ENCODE measurements at places on chromosomes 2 and 18.
A peak's percentile ranks its signal among the peaks of the same experiment; 100 is the strongest.

GRCh38 chr2:105766300-105766866 is 21.7 kb downstream of the NCK2 start:
- no peaks in the 10 kb centered on the region for H3K27me3 ChIP-seq
- peaks cover 40% of the 10 kb centered on the region for H3K4me1 ChIP-seq
- DNase-seq = no peak
- no peak overlapping the region for H3K27ac ChIP-seq

GRCh38 chr18:26721854-26722564 is 143.5 kb downstream of the AQP4 start:
- H3K4me1 ChIP-seq = no peaks in the 10 kb centered on the region
- no peaks in the 10 kb centered on the region for H3K36me3 ChIP-seq
- no peaks in the 10 kb centered on the region for H3K27me3 ChIP-seq
- H3K4me3 ChIP-seq = no peak overlapping the region
- H3K27ac ChIP-seq = no peak overlapping the region
- no peak for DNase-seq

DNA sequence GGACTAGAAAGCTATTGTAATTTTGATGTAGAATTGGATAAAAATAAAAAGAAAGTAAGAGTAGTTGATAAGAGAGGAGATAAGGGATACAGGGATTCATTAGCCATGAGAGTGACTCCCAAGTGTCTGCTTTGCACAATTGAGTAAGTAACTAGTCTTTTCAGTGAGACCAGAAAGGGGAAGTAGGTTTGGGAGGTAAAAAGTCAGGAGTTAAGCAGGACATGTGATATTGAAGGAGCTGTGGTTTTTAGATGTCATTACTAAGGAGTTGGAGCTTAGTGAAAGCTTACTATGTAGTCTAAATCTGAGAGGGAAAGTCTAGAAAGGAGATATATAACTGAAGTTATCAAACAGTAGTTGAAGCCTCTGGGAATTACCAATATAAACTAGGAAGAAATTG is 93.4 kb downstream of the SLC5A7 start:
- H3K4me1 ChIP-seq = no peaks in the 10 kb centered on the region
- no peak overlapping the region for H3K4me3 ChIP-seq
- no peak for DNase-seq
- no peaks in the 10 kb centered on the region for H3K27me3 ChIP-seq
- H3K27ac ChIP-seq = no peak overlapping the region
- H3K36me3 ChIP-seq = no peaks in the 10 kb centered on the region

- H3K4me3 ChIP-seq = no peak overlapping the region
- no peaks in the 10 kb centered on the region for H3K27me3 ChIP-seq
- no peaks in the 10 kb centered on the region for H3K36me3 ChIP-seq
- no peak overlapping the region for H3K27ac ChIP-seq
- no peaks in the 10 kb centered on the region for H3K4me1 ChIP-seq
Observed at GRCh38 chr18:76202322-76202721, 292.7 kb downstream of the ZNF516 start.

DNA sequence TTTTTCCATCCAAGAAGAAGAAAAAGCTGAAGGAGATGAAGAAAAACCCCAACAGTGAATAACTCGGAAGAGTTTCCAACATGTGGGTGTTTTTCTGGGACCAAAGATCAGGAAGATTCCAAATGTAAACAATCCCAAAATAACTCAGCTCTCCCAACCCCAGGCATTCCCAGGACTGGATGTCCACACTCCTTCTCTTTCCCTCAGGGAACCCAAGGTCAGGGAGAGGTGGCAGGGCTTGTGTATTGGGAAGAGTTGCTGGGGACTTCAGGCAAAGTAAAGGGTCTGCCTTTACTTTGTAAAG is 268.0 kb downstream of the DYSF start:
- no peaks in the 10 kb centered on the region for H3K36me3 ChIP-seq
- no peaks in the 10 kb centered on the region for H3K27me3 ChIP-seq
- no peak overlapping the region for H3K4me3 ChIP-seq
- peak; percentile 48 for DNase-seq
- peak overlapping the region; percentile 57 for H3K27ac ChIP-seq

DNA sequence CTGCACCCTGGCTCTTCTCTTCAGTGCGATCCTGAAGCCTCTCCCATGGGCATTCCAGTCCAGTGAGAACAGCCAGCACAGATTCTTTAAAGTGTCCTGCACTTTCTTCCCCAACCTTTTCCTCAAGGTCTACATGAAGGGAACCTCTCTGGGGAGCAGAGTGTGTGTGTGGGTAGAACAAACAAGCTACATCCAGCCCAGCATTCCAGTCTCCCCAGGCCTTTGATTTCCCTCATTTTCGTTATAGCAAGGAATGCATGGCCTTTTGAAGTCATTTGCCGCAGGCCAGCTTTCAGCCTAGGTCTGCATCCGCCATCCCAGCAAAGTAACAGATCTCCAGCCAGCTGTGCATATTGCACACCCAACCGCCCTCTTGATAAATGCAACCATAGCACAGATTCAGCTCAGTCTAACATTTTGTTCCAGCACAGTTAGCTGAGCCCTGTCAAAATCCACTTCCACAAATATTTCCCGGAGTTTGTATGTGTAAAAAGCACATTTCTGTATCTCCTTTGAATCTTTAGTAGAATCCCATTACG is 44.6 kb downstream of the CD8B2 start:
- H3K4me1 ChIP-seq = no peaks in the 10 kb centered on the region
- no peaks in the 10 kb centered on the region for H3K36me3 ChIP-seq
- no peak for DNase-seq
- no peaks in the 10 kb centered on the region for H3K27me3 ChIP-seq

DNA sequence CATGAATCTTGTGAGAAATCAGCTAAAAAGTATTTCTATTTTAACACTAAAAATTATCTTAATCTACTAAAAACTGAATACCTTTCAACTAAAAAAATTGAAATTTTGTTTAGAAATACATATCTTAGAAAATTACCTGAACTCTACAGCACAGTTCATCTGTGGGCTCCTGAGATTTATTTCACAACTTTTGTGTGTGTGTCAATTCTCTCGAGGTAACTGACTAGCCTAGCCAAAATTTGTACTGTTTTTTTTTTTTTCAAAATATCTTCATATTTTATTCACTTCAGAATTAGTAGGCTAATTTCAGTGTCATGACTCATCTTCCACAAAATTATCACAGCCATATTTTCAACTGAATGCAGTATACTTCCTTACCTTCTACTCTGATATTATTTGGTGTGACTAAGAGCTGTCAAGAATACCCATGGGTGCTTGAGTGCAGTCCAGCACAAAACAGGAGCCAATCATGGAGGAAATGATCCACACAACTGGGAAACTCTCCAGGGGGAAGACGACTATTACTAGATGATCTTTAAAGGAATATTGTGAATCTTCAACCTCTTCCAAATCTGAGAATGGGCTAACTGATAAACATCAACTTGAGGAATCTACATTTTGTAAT is 174.6 kb downstream of the ZNF385B start:
- no peak overlapping the region for H3K4me3 ChIP-seq
- no peaks in the 10 kb centered on the region for H3K27me3 ChIP-seq
- no peak for DNase-seq

DNA sequence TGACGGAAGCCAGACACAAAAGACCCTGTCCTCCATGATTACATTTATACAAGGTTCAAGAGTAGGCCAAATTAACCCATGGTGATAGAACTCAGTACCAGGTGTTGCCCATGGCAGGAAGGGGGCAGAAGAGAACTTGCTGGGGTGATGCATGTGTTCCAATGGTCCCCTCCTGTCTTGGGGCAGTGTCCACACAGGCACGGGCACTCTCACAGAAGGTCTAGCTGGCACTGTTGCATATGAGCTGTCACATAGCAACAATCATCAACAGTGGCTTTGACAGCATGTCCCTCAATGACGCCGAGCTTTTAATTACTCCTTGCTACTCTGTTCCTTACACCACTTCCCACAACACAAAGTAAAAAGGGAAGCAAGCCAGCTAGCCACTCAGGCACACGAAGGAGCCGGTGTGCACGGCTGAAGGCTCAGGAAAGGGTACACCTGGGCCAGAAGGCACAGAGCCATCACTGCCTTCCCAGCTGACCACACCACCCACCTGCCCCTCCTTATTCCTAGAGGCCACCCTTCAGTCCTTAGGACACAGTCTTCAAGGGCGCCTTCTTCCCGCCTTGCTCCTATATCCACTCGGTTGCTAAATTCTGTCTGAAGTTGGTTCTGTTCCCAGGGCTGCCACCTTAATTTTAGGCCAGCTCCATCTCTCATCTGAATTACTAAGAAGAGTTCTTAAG is 28.9 kb downstream of the RPL31 start:
- no peak overlapping the region for H3K27ac ChIP-seq
- H3K36me3 ChIP-seq = peaks cover 88% of the 10 kb centered on the region
- H3K27me3 ChIP-seq = no peaks in the 10 kb centered on the region
- no peak overlapping the region for H3K4me3 ChIP-seq
- H3K4me1 ChIP-seq = no peaks in the 10 kb centered on the region

DNA sequence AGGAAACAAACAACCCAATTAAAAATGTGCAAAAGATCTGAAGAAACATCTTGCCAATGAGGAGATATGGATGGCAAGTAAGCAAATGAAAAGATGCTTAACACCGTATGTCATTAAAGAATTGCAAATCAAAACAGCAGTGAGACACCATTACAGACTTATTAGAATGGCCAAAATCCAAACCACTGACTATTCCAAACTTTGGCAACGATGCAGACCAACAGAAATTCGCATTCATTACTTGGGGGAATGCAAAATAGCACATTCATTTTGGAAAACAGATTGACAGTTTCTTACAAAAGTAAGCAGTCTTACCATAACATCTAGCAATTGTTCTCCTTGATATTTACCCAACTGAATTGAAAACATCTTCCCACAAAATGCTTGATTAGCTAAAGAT is 1118.7 kb downstream of the SUCLG1 start:
- no peaks in the 10 kb centered on the region for H3K4me1 ChIP-seq
- no peak overlapping the region for H3K27ac ChIP-seq
- no peak overlapping the region for H3K4me3 ChIP-seq

- no peak overlapping the region for H3K27ac ChIP-seq
- DNase-seq = no peak
- H3K4me3 ChIP-seq = no peak overlapping the region
Observed at GRCh38 chr2:142217804-142218203, 87.0 kb upstream of the LRP1B start.

DNA sequence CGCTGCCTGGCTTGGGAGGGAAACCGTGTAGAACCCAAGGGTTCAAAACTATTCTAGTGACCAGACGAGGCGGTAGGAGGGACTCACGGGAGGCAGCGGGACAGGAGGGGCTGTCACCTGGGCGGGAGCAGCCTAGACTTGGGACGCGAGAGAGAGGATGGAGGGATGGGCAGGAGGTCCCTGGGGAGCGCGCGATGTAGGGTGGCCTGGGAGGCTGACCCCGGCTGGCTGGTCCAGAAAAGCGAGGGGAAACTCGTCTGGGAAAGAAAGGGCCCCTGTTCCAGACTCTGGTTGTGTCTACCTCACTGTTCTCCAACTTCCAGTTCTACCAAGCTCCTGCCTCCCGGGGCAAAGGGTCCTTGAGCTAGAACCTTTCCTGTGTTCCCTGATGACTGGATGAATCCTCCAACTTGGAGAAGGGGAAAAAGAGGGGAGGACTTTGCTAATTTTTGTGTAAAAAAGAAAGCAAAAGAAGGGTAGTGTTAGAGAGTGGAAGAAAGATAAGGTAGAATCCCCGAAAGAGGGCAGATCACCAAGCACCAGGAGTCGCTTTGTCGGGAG is 1.4 kb downstream of the DOK6 start:
- H3K27me3 ChIP-seq = no peaks in the 10 kb centered on the region
- DNase-seq = no peak
- H3K4me1 ChIP-seq = peaks cover 13% of the 10 kb centered on the region
- H3K4me3 ChIP-seq = peak overlapping the region; percentile 67

DNA sequence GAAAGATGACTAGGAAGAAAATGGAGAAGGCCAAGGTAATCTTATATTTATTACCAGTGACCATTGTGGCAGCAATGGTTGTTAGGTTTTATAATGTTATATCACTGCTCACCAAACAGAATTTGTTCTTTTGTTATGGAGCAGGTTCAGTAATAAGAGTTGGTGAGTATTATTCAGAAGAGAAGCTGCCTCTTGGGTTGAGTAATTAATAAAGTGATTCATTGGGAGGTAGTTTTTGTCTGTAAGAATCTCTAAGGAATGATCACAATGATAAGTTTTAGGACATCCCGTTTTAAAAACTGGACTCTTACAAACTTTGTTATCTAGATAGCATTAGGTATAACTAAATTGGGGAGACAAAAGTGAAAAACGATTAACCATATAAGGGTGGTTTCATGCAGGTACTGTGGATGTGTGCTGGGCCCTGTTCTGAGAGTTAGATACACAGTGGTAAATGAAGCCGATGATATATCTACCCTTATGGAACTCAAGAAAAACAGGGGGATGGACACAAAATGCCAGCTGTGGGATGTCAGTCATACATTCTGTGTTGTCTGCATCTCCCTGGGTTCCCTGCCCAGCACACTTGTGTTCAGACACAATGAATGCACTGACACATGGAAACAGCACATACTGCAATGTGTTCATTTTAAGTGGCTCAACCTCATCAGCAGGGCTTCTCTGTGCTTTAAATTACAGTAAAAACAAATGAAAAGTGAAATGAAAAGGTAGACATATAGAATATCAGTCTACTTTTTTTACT is 7.5 kb downstream of the MAP4K4 start:
- H3K36me3 ChIP-seq = no peaks in the 10 kb centered on the region
- no peaks in the 10 kb centered on the region for H3K27me3 ChIP-seq
- peak overlapping the region; percentile 8 for H3K27ac ChIP-seq
- DNase-seq = no peak
- H3K4me3 ChIP-seq = no peak overlapping the region
- peaks cover 92% of the 10 kb centered on the region for H3K4me1 ChIP-seq

DNA sequence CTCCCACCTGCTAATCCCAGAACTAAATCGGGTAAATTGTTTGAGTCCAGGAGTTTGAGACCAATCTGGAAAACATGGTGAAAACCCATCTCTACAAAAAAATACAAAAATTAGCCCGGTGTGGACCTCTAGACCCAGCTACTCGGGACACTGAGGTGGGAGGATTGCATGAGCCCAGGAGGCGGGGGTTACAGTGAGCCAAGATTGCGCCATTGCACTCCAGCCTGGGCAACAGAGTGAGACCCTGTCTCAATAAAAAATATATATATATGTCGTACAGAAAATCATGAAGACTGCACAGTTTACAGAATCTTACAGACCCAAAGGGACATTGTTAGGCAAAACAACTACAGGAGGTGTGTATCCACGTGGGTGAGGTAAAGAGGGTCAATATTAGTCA is 4.0 kb upstream of the DPY30 start:
- no peaks in the 10 kb centered on the region for H3K27me3 ChIP-seq
- H3K4me1 ChIP-seq = no peaks in the 10 kb centered on the region
- no peak overlapping the region for H3K4me3 ChIP-seq
- no peak overlapping the region for H3K27ac ChIP-seq
- no peak for DNase-seq

DNA sequence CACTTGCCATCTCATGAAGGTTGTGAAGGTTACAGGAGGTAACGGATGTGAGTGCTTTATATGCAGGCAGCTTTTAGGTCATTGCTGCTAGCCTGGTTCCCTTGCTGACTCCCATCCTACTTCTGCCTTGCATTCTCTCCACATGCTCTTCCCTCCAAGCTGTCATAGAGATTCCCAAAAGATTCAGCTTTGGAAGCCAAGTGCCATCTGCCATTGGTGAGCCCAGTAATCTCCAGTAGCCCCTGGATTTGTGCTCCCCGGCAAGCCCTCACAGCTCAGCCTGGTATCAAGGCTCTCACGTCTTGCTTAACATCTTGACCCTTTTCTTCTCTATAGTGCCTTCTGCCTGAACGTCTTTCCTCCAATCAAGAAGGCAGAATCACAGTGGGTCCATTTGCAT is 61.6 kb downstream of the MYT1L start:
- no peaks in the 10 kb centered on the region for H3K4me1 ChIP-seq
- no peak overlapping the region for H3K4me3 ChIP-seq
- H3K27me3 ChIP-seq = no peaks in the 10 kb centered on the region
- no peak overlapping the region for H3K27ac ChIP-seq
- no peaks in the 10 kb centered on the region for H3K36me3 ChIP-seq

Measured in tibial artery (tissue), 4 donors.